ENCODE measurements at places on chromosomes 5 and 9.

GRCh38 chr5:154628685-154629084 lies 126.5 kb upstream of the LARP1 start:
- no peak for DNase-seq

GRCh38 chr5:177357459-177358351 lies at the start of gene RGS14:
Gene RGS14, plus strand, starts transcription at chr5:177357924. Its CDS starts 101 bp downstream, at chr5:177358025.
- DNase-seq = peak; percentile 65

DNA sequence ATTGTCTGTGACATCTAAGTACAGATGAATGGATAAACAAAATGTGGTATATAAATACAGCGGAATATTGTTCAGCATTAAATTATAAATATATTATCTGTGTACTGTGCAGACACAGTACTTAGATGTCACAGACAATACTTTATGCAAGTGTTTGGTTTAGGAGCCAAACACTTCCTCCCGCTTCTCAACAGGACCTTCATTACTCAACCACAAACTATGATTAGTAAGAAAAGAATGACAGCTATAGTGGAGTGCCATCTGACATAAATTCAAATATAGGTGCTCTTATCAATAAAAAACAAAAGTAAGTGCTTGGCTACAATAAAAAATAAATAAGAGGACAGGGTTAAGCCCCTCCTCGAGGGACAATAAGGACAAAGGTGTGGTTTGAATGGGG lies 38.9 kb upstream of the STX17 start:
- no peak for DNase-seq

DNA sequence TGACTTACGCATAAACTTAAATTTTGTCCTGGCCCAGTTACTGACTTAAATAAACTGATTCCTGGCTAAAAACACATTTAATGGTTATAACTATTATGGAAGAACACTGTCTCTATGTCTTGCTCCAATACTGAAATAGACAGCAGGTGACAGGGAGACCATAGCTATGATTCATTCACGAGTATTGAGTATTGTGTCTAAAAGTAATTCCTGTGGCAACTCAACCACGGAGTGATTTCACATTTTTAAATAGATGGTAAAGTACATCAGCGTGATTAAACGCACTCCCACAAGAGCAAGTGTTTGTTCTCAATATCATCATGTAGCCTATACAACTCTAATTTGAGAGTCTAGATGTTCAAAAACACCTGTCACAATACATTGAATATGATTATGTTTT lies 35.9 kb upstream of the PCSK1 start:
- DNase-seq = no peak

DNA sequence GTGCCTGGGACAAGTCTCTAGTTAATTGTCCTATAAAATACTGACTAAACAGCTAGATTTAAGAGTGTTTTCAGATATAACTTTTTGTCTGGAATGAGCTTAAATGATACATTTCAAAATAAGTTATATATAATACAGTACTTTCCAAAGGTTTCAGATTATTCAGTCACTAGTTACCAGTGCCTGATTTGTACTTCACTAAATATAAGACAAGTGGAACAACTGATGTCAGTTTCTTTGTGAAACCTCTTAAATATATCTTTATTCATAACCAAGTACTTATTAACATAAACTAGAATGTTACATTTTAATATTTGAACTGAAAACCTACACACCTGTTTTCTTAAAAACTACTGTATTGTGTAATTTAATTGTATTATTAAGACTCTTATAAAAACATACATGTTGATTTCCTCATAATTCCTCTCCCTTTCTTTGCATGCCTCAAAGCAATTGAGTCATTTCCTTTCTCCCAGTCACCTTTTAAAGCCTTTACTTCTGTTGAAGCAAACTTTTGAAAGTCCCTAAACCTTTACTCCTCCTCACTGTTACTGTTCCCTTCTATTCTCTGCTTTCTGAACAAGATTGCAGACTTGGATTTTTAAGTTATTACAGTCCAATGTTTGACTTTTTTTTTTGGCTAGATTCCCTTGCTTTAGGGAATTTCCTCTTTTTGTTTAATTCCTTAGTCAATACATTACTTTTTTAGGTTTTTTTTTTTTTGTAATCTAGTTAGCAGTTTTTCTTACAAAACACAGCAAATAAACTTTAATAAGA lies 8.7 kb upstream of the SEMA6A start:
- DNase-seq = no peak

- DNase-seq = no peak
Measured at GRCh38 chr5:82922086-82922734, 155.0 kb downstream of the TMEM167A start.

DNA sequence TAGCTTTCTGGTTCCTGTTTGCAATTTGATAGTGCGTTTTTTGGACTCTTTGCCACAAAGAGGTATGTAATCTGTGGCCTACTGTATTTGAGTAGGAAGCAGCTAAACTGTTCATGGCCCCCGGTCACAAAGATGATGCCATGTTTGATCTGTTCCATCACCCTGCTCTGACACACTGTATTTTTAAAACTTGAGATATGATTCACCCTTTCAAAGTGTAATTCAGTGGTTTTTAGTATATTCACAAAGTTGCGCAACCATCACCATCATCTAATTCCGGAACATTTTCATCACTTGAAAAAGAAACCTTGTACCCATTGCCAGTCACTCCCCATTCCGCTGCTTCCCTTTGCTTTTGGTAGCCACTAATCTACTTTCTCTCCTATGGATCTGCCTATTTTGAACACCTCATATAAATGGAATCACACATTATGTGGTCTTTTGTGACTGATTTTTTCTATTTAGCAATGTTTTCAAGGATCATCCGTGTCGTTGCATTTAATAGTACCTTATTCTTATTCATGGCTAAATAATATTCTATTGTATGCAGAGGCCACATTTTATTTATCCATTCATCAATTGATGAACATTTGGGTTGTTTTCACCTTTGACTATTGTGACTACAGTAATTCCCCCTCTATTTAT lies 141.6 kb downstream of the NR3C1 start:
- DNase-seq = peak; percentile 23

DNA sequence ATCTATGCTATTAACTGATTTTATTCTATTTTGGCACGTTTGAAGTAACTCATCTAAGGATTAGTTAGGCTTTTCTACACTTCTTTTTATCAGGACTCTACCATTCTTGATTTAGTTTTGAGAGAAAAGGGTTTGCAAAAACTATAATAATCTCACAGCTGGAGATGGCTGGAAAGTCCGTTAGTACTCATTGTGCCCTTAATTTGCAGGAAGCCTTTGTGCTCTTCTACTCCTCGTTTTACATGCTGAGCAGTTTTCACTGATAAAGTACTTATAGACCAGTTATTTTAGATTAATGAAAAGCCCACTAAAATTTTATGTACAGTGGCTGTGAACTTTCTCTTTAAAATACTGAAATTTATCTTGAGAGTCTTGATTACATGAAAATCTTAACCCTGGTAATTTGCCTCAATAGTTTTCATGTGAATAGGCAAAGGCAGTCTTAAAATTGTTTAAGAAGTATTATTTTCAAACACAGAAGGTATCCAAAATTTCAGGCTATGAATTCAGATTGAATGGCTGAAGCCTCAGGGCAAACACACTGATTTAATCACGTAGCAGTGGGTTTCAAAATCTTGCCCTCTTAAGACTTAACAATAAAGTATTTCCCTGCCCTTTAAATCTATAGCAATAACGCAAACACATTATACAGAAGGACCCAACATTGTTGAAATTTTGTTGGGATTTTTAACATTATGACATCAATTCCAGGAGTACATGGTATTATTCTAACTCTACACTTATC lies 18.6 kb downstream of the MLLT3 start:
- DNase-seq = no peak

GRCh38 chr9:69996967-69997366 lies 46.7 kb upstream of the MAMDC2 start:
- no peak for DNase-seq

DNA sequence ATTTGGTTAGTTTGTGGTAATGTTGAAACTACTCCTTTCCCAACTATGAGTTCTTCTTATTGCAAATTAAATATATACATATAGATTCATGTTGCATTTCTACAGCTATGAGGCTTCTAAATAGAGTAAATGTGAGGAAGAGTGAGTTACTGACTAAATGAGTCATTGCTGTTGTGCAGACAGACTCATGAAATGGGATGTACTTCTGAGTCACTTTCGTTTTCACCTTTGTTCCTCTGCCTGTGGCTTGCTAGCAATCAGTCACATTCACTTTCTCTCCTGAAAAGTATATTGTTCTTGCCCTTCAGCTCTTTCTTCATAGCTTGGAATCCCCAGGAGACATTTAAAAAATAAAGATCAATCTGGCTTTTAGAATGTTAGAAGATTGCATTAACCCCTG lies 295.5 kb upstream of the SMC2 start:
- no peak for DNase-seq

DNA sequence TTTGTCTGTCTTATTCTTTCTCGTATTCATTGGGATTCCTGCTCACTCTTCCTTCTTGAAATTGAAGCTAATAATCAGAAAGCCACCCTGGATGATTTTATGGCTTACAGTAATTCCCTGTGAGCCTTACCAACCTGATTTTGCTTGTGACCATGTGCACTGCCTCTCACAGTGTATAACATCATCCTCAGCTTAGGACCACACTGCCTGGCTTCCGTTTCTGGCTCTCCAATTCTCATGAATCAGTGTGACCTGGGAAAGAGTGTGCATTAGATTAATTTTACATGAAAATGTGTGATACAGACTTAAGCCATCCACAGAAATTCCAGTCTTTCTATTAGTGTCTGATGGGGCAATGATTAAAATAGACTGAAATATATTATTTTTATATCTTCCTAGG lies 126.8 kb upstream of the DMRT1 start:
- DNase-seq = no peak

DNA sequence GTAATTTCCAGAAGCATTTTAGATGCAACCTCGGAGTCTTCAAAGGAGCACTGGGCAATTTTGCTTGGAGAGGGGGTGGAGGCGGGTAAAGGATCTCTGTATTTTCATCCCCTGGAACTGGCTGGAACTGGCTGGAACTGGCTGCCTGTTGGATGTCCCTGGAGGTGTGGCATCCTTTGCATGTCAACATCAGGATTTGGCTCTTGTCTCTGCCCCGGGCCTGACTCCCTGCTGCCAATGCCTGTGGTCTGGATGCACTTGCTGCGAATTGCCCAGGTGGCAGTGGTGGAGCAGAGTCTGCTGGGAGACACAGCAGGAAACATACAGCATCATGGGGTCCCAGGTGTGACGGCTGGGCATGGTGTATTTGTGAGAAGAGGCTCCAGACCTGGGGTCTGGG lies 391.3 kb downstream of the GADD45G start:
- no peak for DNase-seq

GRCh38 chr9:120926397-120926928 lies at the start of gene TRAF1:
Gene TRAF1, minus strand, starts transcription at chr9:120926796. Its CDS starts 721 bp downstream, at chr9:120926075.
- no peak for DNase-seq

DNA sequence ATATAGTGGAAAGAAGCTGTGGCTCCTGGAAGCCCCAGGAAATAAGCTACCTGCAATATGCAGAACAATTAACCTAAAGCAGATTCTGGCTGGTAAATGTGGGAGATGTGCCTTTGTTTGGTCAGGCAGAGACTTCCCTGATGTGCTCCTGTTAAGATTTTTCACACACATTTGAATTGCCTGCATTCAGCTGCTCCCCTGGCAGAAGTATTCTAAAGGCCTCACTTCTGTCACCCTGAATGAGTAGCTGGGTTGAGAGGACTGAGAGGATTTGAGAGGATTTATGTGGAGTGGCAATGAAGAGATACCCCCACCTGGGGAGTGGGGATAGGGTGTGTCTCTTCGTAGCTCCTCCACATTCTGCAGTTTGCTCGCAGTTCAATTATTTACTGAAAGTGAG lies 130.5 kb downstream of the ST8SIA4 start:
- no peak for DNase-seq

- DNase-seq = no peak
Measured at GRCh38 chr9:88746029-88746742, 211.2 kb downstream of the NXNL2 start.

GRCh38 chr9:85688361-85688760 lies 53.4 kb downstream of the AGTPBP1 start:
- no peak for DNase-seq

DNA sequence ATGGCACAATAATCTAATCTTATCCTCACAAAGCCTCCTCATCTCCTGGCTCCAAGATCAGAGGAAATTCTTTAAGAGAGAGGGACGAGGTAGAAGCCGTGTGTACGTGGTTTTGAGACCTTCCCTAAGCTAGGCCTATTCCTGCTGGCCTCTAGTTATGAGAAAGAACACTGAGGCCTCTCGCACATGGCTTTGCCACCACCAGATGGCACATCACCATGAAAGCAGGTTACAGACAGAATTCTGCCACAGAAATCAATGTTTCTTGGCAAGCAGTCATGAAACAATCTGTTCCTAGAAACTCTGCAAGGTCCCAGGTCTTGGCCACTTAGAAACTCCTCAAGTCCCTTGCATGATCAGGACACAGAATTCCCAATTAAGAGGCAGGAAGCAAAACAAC lies 268.2 kb upstream of the TAS2R1 start:
- no peak for DNase-seq

DNA sequence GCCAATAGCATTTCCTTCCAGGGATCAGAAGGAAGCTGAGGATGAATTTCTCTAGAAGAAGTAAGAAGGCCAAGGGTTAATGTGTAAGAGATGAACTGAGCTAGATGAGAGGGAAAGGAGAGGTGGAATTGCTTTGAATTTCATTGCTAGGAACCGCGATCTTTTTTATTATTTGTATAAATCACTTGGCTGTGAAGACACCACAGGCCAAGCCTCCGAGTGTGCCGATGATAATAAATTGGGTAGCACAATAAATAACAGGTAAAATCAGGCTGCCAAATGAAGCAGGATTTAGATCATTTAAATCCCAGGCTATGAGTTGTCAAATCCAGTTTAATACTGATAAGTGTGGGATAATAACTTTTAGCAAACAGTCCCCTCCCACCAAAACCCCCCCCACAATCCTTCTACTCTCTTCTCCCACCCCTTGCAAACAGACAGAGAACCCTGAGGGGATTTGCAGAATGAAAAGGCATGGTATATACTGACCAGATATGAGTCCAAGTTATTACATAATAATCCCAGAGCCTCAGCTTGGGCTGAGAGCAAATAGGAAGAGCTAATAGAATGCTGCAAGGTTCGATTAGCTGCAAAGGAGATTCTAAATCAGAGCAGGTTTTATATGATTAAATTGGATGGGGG lies 143.5 kb downstream of the PPP2R2B start:
- no peak for DNase-seq

GRCh38 chr5:76099756-76100155 lies 16.6 kb downstream of the SV2C start:
- no peak for DNase-seq

DNA sequence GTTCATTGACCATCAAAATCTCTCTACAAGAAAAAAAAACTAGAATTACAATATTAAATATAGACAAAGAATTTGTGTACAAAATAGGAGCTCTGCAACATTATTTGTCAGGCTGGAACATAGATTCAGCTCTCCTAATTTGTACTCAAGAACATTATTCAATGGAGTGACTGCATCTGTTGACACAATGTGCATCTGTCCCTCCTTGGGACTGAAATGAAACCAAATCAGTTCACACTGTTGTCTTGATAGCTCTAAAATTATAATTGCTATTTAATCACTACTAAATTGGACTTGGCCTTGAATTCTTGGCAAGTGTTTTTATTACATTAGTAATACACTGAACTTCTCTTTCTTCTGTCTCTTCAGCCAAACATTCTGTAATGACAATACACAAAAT lies 47.7 kb downstream of the FTMT start:
- DNase-seq = no peak

All from activated naive CD4-positive, alpha-beta T cell treated with anti-CD3 and anti-CD28 coated beads, Interleukin-2, amount 50 U/mL, for 16 hours (primary cell).